Coronary artery (tissue), 2 donors: ENCODE measurements at places on chromosomes 2 and 18.
A peak's percentile ranks its signal among the peaks of the same experiment; 100 is the strongest.

- no peak for DNase-seq
These were observed 439.3 kb upstream of the VWC2L start for GRCh38 chr2:213971536-213971935.

DNA sequence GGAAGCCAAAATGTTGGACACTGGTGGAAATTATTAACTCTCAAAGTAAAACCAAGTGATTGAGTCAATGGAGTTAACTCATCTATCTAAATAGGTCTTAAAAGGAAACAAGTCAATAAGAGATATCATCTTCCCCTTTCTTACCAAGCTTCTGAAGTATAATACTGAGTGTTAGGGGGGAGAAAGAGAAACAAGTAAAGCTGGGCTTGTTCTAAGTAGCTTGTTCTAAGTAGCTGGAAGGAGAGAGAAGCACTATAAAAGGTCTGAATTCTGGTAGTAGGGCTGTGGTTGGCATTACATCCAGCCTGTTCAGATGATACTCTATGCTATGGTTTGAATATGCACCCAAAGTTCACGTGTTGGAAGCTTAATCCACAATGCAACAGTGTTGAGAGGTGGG, 26.8 kb downstream of the YES1 start:
- DNase-seq = no peak

DNA sequence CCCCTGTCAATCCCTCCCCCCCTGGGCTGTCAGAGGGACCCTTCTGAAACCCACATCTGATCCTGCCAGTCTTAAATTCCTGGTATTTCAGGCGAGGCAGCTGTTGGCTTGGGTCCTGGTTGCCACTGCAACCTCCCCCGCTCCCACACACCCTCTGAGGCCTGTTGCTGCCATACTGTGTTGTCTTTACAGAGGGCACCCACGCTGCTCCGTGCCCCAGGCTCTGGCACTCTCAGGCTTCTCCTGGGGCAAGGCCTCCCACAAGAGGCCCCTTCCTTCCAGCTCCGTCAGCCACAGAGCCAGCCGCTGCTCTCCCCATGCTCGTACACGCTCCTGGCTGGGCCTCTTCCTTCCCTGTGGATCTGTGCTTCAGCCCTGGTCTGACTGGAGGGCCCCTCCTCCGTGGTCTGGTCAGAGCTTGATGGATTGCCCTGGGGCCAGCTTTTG, 8.6 kb downstream of the CABLES1 start:
- no peak for DNase-seq

DNA sequence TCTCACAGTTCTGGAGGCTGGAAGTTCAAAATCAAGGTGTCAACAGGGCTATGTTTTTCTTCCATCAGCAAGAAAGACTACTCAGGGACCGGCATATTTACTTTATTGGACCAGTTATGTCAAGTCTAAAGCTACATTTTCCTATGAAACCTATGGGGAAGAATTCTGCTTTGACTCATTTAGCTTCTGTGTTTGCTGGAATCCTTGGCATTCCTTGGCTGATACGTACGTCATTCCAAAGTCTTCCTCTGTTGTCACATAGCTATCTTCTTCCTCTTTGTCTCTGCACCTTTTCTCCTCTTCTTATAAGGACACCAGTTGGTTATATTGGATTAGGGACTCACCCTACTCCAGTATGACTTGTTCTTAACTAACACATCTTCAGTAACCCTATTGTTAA, 137.4 kb upstream of the FBXO11 start:
- DNase-seq = no peak

DNA sequence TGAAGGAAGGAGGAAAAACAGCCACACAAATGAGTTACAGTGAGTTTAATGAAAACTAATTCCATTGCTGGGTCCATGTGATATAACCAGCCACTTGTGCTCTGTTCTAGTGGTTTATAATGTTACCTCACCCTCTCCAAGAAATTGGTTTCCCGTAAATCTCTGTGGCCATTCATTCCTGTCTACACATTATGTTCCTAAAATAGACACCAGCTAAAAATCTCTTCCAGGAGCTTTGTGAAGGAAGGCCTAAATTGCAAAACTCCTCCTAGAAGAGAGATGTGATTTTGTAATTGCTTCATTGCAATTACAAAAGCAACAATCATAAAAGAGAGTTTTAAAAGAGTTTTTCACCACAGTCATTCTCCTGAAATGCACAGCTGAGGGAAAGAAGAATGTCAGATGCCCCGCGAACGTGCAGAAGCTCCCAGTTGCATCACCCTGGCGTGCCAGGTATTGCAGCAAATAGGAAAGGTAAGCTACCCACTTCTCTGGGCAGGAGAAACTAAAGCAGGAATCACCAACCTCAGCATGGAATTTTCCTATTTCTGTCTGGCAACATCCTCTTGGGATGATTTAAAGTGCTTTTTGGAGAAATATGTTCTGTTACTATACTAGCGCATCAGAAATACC, 1.7 kb downstream of the SCN1A start:
- no peak for DNase-seq

- no peak for DNase-seq
These were observed 166.7 kb downstream of the L3MBTL4 start for GRCh38 chr18:6248017-6248416.

DNA sequence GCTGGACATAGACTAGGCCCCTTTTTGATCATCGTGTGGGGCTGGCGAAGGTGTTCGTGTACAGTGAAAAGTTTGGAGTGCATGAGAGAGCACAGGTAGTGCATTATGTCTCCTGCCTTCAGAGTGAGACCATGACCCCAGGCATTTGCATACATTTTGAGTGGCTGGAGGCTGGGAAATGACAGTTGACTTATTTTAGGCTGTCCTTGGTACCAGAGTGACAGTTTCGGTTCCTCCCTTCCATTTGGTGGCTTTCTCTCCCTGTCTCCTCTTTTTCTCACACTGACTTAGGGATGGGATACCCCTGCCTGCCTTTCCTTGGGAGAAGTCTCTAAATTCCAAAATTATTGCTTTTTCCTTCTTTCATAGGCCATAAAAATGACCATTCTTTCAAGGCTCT, 20.1 kb downstream of the SERPINB12 start:
- DNase-seq = no peak

DNA sequence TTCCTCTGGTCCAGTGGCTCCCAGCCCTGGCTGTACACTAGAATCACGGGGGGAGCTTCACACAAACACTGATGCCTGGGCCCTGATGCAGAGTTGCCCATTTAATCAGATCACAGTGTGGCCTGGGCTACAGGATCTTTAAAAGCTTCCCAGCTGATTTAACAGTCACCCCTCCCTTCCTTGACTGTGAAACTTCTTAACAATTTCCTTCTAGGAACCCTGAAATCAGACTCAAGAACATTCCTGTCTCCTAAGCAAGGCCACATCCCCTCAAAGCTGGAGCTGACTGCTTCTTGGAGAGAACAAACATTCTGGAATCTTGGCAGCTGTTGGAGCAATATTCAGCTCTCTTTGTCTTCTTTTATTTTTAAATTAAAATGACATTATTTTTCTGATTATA, 88.7 kb downstream of the ADD2 start:
- peak; percentile 0 for DNase-seq

DNA sequence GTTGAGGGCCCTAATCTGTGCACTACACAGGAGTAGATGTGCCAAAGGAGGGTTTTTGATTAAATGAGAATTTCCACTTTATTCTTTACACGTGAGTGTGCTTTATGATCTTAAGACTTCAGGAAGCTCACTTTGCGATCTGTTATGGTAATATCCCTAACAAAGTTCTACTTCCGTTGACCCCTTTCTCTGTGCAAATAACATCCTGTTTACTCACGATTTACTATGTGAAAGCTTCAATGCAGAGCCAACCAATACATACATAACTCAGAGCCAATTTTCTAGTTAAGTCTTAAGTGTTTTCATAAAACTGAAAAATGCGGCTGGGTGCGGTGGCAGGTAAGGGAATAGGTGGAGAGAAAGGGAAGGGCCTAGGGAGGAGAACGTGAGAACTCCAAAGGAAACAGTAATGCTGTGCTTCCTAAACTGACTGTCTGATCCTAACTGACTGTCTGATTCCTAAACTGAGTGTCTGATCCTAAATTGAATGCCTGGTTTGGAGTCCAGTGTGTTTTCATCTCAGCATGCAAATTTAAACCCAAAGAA, 87.6 kb downstream of the PLCL1 start:
- DNase-seq = no peak

GRCh38 chr2:232190796-232191195, 187.8 kb upstream of the ALPP start:
- no peak for DNase-seq

- DNase-seq = no peak
These were observed 61.8 kb upstream of the DCC start for GRCh38 chr18:52278191-52278590.

GRCh38 chr18:79275992-79276391, 119.7 kb upstream of the NFATC1 start:
- no peak for DNase-seq

GRCh38 chr2:187475499-187476248, 27.6 kb upstream of the CALCRL start:
- DNase-seq = no peak

GRCh38 chr2:48605482-48606175, 12.0 kb upstream of the GTF2A1L start:
- no peak for DNase-seq

- no peak for DNase-seq
These were observed 19.7 kb upstream of the DNMT3A start for GRCh38 chr2:25361261-25362048.

DNA sequence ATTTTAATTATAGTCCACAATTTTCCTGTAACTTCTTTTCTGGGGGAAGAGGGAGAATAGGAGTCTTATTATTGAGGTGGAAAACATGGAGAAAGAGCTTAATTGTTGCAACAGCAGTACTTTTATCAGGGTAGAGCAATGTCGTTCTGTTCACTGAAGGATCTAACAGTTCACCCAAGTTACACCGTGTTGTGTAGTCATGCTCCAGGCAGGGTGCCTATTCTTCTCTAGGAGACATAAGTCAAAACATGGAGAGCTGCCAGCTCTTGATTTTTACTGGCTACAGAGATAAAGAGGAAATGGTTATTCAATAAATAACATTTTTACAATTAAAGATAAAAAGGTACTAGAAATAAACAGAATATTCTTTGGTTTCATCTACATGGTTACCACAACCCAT, 594.3 kb upstream of the NETO1 start:
- no peak for DNase-seq

- no peak for DNase-seq
These were observed 95.1 kb downstream of the ACOXL start for GRCh38 chr2:110827511-110827910.

DNA sequence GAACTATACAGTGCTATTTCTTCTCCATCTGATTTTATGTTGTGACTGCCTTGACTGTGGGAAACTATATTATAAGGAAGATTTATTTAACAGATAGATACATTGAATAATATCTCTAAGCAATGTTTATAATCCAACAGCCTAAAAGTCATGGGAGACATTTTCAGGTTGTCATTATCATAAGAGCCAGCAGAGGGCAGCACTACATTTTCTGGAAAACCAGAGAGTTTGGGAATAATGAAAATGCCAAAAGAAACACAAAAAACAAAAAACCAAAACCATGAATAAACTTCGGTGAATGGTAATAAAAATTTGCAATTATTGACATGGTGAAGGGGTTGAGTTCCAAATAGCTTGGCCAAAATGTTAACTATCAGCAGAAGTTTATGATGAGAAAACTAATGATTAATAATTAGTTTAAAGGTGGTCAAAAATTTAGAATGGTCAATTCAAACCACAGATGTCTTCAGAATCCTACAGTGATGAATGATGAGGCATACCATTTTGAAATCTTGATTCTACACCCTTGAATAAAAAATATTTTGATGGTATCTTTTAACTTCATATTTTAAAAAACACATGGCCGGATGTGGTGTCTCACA, 4.7 kb downstream of the EEF1B2 start:
- DNase-seq = no peak

- DNase-seq = no peak
These were observed 105.5 kb upstream of the RGPD4 start for GRCh38 chr2:107721178-107721577.

- no peak for DNase-seq
These were observed 258.4 kb upstream of the ZNF804A start for GRCh38 chr2:184339966-184340365.

DNA sequence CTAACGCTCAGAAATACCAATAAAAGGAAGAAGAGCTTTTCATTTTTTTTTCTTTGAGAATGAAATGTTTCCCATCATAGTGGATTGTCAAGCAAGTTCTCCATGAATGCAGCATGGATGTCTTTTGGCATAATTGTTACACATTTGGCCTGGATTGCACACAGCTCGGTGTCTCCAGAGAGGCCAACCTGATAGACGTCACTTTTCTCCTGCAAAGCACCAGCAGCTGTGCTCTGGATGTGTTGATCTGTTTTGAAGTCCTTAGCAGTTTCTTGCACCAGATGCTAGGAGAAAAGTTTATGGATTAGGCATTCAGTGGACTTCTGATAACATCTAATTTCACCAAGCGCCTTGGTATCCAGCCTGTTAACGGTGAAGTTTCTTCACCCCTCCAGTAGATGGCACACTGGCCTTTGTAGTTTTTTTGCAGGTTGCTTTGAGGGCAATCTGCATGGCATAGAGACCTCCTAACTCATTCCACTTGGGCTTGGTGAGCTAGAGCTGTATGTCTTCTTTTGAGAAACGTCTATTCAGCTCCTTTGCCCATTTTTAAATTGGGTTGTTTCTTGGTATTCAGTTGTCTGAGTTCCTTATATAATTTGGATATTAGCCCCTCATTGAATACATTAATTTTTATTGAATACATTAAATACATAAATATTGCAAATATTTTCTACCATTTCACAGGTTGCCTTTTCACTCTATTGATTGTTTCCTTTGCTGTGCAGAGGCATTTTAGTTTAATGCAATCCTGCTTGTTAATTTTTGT, 59.7 kb downstream of the PTH2R start:
- DNase-seq = no peak

- no peak for DNase-seq
These were observed 135.0 kb upstream of the RIOK3 start for GRCh38 chr18:23317975-23318675.

DNA sequence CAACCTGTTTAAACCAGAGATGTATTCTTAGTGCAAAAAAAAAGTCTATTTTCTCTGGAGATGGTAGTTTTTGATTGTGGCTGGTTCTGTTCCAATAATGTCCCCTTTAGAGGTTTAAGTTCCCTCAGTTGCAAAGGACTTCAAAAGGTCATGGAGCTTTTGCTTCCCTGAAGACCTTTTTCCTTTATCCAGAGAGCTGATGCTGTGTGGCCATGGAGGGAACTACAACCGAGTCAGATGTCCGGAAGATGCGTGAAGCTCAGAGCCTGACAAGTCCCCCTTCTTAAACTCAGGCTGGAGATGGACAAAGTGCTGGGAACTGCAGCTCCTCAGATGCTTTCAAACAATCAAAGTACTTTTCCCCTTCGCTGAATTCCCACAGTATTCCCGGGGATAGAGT, 176.1 kb downstream of the TMEM18 start:
- no peak for DNase-seq
